ENCODE measurements at places on chromosomes 12 and 14. TPM values are rescaled to one million over a fixed set of nuclear protein-coding genes. Genes with fewer than 3 reads are reported as not detected.

The KRT80 gene
- 1.5 TPM for total RNA-seq

- no peak for DNase-seq
- H3K4me3 ChIP-seq = no peak overlapping the region
- H3K4me1 ChIP-seq = no peaks in the 10 kb centered on the region
- H3K27ac ChIP-seq = no peak overlapping the region
These were observed 60.5 kb downstream of the ACTN1 start for GRCh38 chr14:68918612-68919011.

DNA sequence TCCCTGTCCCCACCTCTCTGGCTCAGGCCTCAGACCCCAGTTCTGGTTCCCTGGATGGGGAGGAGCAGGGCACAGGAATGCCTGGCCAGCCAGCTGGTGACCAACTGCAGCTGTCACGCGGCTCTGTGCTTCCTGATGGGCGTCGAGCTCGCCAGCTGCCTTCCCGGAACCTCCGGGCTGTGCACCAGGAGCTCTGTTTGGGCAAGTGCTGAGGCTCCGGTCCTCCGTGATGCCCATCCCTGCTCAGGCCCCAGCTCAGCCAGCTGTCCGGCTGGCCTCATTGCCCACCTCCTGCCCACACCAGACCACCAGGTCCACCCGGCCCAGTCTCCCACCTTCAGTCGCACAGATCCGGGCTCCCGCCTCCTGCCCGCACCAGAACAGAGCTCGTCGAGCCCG, 4.8 kb downstream of the IFFO1 start:
- H3K27me3 ChIP-seq = no peaks in the 10 kb centered on the region
- peaks cover 85% of the 10 kb centered on the region for H3K4me1 ChIP-seq
- no peak for DNase-seq
- H3K36me3 ChIP-seq = peaks cover 63% of the 10 kb centered on the region

GRCh38 chr14:64082837-64083236, 211.3 kb downstream of the ESR2 start:
- peaks cover 5% of the 10 kb centered on the region for H3K4me1 ChIP-seq
- peaks cover 16% of the 10 kb centered on the region for H3K36me3 ChIP-seq
- H3K4me3 ChIP-seq = no peak overlapping the region
- H3K27me3 ChIP-seq = no peaks in the 10 kb centered on the region
- no peak for DNase-seq

- peaks cover 14% of the 10 kb centered on the region for H3K4me1 ChIP-seq
- H3K4me3 ChIP-seq = peak overlapping the region; percentile 85
- no peaks in the 10 kb centered on the region for H3K27me3 ChIP-seq
- DNase-seq = no peak
- peaks cover 22% of the 10 kb centered on the region for H3K36me3 ChIP-seq
These were observed 980 bp downstream of the INTS13 start for GRCh38 chr12:26936559-26937442.

DNA sequence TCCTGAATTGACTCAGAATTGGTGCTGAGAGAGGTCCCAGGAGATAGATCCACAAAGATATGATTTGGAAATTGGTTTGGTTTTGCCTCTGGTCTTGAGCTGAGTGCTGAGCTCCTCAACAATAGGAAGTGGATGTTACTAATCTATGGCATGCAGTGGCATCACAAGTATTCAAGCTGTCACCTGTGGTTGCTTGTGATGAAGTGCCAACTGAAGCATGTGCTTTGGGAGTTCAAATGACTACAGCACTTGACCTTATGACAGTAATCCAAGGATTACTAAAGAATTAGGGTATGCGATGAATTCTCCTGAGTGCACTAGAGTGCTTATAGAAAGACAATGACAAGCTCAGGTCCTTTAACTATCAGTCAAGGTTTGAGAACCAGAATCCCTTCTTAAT, 406.2 kb downstream of the NOVA1 start:
- no peaks in the 10 kb centered on the region for H3K4me1 ChIP-seq
- H3K4me3 ChIP-seq = no peak overlapping the region
- DNase-seq = no peak

Measured in SJSA1 (cell line).